ENCODE measurements at places on chromosomes 12 and 14.

DNA sequence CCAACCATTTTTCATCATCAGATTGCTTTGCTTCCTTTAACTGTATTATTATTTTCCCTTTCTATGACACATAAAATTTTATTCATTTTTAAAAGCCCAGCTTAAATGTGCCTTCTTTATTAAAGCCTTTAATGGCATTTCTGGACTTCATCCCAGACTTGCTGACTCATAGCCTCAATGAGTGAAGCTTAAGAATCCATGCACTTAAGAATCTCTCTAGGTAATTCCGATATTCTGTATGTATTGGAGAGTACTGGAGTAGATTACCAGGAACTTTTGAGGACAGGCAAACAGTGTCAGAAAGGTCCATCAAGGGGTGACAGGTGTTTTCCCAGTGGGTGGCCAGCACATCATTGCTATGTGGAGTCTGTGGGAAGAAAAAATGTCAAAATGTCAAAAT, 107.9 kb downstream of the PTPRQ start:
- DNase-seq, result no peak

- DNase-seq, result peak; percentile 30
Observed at GRCh38 chr14:65019944-65020566, 33.4 kb downstream of the FNTB start.

- no peak for DNase-seq
Observed at GRCh38 chr12:28799348-28799747, 349.7 kb upstream of the FAR2 start.

DNA sequence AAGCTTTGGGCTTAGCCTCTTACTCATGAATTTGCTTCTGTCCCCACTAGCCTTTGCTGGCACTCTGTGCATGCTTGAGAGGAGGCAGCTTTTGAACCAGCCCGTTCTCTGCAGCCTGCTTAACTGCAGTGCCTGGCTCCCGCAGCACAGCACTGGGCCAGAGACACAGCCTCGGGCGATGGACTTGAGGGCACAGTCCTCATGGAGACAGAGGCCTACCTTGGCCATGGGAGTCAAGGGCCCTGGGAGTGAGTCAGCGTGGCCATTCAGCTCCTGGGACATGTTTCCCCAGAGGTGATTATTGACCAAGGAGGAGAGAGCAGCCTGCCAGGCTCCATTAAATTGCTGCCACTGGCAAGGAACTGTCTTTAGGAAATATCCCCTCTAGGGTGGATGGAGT, 93.5 kb downstream of the SMOC1 start:
- no peak for DNase-seq

DNA sequence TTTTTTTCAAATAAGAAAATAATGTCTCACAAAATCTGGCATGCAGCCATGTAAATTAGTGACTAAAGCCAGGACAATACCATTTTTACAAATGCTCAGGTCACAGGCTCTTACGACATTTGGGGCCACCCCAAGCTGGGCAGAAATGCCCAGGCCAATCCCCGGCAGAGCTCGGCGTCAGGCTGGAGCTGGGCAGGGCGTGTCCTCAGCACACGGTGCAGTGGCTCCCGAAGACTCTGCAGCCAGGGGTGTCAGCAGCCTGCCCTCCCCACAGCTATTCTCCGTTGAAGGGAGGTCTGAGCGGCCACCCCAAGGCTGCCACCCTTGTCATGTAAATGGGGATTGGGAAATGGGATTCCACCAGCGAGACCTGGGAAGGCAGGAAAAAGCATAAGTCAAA, 158.6 kb downstream of the DICER1 start:
- no peak for DNase-seq

GRCh38 chr12:56299308-56299852, 750 bp downstream of the CS start:
- DNase-seq, result no peak

DNA sequence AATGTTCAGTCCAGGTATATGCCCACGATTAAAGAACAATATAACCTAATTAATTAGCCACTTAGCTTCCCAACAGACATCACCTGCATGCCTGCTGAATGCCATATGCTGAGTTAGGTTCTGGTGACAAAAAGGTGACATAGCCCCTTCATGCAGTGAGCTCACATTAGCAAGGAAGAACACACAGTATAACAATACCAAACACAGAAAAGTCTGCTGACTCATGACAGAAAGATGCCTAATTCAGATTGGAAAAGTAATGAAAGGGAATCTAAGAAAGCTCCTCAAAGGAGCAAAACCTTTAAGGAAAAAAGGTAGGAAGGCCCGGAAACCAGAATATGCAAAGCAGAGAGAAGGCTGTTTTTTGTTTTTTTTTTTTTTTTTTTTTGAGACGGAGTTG, 59.0 kb downstream of the FERMT2 start:
- DNase-seq, result no peak

DNA sequence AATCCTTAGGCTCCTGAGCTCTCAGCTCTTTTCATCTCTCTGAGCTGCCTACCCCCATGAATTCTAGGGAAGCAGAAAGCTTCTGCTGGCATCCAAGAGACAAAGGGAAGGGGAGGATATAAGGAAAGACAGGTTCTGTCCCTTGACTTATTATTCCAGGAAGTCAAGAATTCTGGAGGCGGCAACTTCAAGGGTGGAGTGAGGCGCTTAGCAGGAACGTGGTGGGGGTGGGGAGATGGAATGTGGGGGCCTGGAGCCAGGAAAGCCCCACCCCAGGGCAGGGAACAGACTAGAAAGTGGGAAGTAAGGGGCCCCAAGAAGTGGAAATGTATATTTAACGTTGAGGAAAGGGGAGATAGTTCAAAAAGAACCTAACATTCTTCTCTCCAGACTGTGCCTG, 1.4 kb downstream of the CALCOCO1 start:
- no peak for DNase-seq

- DNase-seq, result no peak
Observed at GRCh38 chr14:28348797-28349196, 417.8 kb upstream of the FOXG1 start.

GRCh38 chr12:109276160-109276559, 32.9 kb downstream of the FOXN4 start:
- DNase-seq, result no peak

- no peak for DNase-seq
Observed at GRCh38 chr14:33254342-33254741, 315.7 kb downstream of the NPAS3 start.

DNA sequence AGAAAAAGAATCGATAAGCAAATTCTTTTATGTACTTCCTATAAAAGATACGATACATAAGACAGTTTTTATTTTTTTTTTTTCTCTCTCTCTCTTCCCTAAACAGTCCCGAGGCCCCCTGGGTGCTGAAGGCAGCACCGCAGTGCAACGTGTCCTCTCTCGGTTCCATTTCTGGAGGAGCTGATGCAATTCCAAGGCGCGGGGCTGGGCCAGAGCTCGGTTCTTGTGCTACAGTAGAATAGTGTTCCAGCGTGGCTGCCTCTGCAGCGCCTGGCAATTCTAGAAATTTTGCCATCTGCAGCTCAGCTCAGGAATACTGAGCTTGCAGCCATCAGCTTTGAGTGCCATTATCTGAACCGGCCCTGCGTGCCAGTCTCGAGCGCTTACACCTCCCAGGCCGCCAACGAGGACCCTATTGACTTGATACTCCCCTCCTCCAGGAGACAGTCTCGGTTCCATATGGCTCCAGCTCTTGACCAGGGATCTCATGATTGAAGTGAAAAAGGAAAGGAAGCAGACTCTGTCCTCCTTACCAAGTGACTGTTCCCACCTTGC, 630 bp downstream of the ALDH1L2 start:
- peak; percentile 25 for DNase-seq

GRCh38 chr12:10497602-10498001, 8.1 kb upstream of the EIF2S3B start:
- no peak for DNase-seq

DNA sequence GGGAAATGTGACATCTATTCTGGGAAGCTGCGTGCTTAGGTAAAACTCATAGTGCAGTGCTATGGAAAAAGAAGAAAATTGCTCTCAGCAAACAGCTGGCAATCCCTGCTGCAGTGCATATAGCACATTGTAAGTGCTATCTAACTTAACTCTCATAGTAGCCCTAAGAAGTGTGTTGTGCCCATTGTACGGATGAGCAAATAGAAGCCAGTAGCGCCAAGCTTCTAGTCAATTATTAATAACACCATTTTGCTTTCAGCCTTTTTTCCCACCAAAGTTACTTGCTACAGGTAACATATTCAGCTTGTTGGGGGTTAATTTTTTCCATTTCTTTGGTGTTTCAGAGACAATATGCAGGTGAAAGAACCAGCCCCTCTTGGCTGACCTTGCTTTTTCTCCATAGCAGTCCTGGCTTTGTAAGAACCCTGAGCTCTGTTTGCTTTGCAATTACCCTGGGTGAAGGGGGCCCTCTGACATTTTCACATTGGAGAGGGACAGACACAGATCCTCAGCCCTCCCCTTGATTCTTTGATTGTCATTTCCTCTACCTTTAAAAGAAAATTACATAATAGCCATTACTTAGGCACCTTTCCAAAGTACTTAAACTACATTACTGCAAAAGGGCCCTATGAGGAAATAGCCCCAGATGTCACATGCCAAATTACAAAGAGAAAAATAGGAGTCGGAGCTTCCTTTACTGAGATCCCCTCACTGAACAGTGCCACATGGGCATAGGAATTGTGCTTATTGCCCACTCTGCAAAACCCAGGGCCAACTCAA, 576.2 kb upstream of the TBX3 start:
- DNase-seq, result no peak

DNA sequence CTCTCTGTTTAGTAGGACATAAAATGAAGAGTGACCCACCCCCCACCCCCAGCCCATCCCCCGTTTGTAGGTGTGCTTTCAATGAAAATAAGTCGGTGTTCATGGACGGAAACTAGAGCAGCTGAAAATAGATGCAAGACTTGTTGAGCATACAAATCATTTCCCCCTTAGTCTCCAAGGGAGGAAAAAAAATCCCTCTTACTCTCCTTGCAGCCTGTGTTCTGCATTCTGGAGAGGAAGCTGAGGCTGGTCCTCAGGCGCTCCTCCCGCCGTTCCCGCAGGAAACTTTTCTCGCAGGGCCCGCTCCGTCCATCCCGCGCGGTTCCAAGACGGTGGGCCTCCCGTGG, 259.0 kb upstream of the E2F7 start:
- DNase-seq, result no peak

DNA sequence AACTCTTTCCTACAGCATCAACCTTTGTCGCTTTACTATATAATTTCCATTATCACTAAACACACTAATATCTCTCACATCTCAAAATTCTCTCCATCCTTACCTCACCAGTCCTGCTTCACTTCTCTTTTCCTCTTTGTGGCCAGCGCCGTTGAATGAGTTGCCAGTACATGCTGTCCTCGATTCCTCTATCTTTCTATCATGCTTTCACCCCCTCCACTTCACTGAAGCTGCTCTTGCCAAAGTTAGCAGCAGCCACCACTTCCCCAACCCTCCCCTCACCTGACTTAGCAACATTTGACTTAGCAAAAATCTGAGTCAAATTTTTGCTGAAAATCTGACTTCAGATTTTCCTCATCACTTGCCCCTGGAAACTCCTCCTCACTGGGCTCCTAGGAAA, 210.4 kb downstream of the ANO6 start:
- no peak for DNase-seq

DNA sequence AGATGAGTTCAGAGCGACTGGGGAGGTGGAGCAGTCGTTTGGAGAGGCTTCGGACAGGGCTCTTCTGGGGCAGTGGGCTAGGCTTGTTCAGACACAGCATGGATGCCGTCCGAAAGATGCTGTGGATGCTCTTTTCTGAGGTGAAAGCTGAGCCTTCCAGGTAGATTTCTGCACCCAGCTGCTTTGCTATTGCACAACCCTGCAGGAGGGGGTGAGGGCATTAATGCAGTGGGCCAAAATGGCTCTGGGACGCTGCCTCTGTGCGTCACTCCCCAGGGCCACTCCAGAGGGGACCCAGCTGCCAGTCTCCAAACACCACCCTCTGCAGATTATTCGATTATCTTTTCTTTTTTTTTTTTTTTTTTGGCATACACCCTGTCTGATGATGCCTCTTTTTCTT, 6.1 kb upstream of the DDX23 start:
- no peak for DNase-seq

DNA sequence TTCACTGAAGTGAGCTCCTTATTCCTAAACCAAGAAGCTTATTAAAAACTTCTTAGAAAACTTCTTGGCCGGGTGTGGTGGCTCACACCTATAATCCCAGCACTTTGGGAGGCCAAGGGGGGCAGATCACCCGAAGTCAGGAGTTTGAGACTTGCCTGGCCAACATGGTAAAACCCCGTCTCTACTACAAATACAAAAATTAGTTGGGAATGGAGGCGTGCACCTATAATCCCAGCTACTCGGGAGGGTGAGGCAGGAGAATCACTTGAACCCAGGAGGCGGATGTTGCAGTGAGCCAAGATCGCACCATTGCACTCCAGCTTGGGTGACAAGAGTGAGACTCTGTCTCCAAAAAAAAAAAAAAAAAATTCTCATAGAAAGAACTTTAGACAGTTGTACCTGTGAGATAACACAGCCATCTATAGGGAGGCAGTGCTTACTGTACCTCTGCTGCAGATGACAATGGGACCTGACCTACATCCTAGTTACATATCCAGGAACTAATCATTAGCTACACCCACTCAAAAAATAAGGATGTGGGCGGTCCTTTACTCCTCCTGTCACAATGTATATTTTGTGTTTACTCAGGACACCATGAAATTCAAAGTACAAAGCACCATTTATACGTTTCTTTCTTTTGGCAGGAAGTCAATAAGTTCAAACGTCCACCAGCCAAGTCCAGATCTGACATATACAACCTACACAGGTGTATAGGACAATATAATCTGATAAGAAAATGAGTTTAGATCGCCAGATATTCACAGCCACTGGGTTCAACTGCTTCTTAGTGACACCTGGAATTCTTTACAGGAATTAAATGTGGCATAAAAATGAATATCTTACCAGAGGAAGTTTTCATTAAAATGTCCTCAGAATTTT, 14.9 kb downstream of the STXBP6 start:
- DNase-seq, result no peak

- DNase-seq, result no peak
Observed at GRCh38 chr14:104444159-104445030, 135.2 kb upstream of the C14orf180 start.

DNA sequence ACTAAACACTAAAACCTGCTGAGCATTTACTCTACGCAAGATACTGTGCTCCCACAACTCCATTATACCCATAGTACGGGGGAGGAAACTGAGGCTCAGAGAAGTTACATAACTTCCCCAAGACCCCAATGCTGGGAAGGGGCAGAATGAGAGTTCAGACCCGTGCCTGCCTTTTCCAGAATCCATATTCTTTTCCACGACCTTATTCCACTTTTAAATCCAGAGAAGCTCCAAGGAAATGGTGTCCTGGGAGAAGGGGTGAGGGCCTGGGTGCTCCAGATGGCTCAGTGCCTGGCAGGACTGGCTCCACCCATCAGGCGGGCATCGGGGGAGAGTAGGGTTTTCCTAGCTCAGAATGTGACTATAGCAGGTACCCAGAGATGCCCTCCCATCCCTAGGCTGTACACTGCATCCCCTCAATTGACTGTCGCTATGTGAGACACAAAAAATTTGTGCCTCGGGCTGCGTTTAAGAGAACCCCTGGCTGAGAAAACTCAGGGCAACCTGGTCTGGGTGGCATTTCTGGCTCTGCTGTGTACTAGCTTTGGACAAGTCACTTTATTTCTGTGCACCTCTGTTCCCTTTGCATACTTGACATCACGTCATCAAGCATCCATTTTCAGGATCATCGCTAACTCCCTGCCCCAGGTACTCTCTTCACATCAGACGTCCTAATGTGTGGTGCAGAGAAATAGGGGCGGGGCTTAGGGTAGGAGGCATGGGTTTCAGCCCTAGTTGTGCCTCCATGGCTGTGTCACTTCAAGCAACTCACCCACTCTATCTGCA, 11.6 kb upstream of the IQSEC3 start:
- DNase-seq, result no peak

Data from cerebellar nuclear complex (tissue), 1 donor.